Stimulated activated CD8-positive, alpha-beta memory T cell treated with anti-CD3 and anti-CD28 coated beads, Interleukin-4, amount 100 ng/mL, for 1 hour (primary cell): ENCODE measurements at places on chromosomes 12 and 14.

DNA sequence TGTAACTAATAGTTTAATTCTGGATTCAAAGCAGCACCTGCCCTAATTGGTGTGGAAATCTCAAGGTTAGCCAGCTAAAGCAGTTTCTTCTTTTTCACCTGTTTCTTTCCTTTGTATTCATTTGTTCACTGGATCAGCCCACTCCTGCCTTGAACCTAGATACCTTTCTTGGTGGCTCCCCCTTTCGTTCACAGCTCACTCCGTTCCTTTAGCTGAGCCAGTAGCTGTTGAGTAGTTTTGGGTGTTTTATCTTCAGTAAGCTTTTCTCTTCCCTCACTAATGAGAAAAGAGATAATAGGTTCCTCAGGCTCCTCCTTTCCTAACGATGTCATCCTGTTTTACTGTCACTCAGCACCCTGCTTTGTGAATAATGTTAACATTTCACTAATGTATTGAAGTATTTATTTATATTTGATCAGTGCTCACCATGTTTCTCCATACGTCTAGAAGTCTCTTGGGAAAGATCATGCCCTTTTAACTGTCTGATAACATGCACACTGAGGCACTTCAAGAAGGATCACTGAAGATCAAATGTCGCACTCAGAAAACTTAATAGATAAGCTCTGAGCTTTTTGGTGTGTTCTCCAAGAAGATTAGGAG is 121.1 kb downstream of the TGFB3 start:
- DNase-seq, result no peak

DNA sequence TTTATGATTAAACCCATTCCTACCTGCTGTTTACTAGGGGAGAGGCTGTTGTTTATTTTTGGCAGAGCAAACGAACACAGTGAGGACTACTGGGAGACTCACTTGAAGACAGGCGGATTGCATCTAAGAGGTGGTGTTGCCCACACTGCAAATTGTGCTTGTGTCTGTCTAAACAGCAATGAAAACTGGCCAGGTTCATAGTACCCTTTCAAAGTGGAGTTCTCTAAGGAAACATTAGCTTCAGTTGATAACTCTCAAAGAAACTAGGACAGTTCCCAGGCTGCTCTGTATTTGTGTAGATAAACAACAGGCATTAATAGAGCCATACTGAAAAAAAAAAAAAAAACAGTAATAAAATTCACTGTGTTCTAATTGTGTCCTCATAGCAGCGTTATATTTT is 466.0 kb upstream of the RGS6 start:
- no peak for DNase-seq

DNA sequence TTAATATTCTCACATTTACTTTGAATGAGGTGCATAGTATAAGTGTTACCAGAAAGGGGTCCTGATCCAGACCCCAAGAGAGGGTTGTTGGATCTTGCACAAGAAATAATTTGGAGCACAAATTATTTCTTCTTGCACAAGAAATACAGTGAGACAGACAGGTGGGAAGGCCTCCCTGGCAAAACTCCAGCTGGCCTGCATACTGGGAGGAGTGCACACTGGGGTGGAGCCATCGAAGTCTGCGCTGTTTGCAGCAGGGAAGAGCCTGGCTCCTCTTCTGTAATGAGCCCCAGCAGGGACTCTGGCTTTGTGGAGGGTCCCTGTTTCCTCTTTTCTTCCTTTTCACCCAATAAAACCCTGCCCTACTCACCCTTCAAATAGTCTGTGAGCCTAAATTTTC is 141.6 kb downstream of the GLT1D1 start:
- DNase-seq, result no peak

GRCh38 chr14:75406102-75406501 is 21.7 kb upstream of the JDP2 start:
- no peak for DNase-seq

- DNase-seq, result no peak
Observed at GRCh38 chr14:71675900-71676287, 256.3 kb upstream of the RGS6 start.

- no peak for DNase-seq
Observed at GRCh38 chr14:69042787-69043444, 63.8 kb upstream of the ACTN1 start.

DNA sequence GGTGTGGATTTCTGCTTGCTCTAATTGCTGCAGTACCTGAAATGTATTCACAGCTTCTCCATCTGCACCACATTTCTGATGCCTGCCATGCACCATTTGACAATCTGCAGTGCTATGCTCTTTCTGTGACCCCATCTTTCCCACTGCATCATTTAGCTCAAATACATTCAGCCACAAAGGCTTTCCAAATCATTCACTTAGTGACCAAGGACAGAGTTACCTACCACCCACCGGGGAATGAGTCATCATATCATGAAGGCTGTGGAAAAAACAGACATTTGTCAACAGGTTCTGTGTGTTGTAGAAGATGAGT is 465.5 kb upstream of the ATP2B1 start:
- DNase-seq, result no peak

GRCh38 chr14:35855876-35856481 is 29.8 kb downstream of the BRMS1L start:
- DNase-seq, result no peak

GRCh38 chr14:96393071-96393691 is 1.3 kb downstream of the AK7 start:
- DNase-seq, result no peak

DNA sequence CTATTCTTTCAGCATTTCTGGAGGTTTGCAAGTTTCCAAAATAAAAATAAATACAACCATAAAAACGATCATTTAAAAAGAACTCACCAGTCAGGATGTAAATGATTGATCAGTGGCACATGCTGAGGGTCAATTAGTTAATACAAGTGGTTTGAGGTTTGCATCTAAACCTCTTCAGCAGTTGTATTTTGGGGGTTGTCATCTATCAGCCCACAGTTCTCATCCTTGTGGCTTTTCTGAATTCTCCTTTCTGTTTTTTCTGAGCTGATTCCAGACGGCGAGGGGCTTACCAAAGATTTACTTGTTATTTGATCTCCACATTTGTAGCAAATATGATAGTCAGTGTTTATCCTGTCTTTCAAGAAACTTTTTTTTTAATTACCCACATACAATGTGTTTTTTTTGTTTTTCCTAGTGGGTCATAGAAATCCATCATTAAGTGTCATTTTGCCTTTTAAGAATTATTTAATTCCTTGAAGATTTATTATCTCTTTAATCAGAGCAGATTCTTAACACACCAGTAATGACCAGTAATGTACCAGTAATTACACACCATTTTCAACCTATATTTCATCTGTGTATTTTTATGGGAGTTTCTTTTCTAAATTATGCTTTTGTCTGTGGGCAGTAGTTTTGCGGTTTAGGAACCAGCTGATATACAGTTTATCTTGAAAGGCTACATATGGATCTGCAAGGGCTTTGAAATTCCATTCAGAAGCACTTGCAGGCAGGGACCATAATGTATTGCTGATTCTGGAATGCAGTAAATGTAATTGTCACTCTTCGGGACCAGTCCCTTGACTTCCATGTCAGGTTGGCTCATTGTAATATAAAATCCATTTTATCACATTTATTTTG is 56.3 kb upstream of the DAAM1 start:
- no peak for DNase-seq

DNA sequence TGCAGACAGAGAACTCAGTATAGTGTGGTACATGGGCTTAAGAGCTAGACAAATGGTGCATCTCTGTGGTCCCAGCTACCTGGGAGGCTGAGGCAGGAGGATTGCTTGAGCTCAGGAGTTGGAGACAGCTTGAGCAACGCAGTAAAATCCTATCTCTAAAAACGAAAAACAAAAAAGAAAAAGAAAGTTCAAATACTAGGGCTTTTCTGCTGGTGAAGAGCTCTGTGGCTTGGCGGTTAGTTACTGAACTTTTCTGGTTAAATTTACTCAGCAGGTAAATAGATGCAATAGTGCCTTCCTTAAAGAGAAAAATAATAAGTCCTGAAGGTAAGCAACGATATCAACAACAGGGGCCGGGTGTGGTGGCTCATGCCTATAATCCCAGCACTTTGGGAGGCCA is 31.4 kb upstream of the RAP1B start:
- DNase-seq, result no peak

DNA sequence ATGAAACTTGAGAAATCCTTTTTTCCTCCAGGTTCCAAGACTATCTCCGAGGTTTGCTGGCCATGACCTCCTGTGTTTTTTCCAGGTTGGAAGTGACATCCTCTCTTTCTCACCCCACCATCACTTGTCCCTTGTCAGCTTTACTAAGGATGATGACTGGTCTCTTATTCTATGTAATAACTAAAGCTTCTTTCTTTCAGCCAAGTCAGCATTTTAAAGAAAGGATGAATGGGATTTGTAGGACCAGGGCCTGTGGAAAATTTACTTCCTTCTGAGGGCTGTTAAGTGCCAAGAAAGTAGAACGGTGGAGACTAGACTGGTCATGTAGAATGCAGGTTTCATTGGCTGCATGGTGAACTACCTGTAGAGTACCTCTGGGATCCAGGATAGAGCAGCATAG is 73.6 kb downstream of the FIGNL2 start:
- no peak for DNase-seq

GRCh38 chr14:38197784-38198335 is 9.8 kb upstream of the SSTR1 start:
- no peak for DNase-seq

DNA sequence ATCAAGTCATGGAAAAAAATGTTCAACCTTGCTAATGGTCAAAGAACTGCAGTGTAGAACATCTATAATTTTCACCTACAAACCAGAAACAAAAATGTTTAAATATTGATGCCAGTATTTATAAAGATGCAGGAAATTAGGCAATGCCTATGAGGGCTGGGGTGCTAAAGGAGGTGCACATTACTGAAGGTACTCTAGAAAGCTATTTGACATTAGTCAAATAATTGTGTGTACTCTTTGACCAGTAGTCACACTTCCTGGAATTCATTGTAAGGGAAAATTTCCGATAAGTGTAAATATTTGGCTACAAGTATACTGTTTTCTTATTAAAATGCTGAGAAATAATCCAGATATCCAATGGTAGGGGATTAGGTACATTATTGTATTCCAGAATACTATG is 36.4 kb upstream of the HDAC7 start:
- DNase-seq, result no peak

DNA sequence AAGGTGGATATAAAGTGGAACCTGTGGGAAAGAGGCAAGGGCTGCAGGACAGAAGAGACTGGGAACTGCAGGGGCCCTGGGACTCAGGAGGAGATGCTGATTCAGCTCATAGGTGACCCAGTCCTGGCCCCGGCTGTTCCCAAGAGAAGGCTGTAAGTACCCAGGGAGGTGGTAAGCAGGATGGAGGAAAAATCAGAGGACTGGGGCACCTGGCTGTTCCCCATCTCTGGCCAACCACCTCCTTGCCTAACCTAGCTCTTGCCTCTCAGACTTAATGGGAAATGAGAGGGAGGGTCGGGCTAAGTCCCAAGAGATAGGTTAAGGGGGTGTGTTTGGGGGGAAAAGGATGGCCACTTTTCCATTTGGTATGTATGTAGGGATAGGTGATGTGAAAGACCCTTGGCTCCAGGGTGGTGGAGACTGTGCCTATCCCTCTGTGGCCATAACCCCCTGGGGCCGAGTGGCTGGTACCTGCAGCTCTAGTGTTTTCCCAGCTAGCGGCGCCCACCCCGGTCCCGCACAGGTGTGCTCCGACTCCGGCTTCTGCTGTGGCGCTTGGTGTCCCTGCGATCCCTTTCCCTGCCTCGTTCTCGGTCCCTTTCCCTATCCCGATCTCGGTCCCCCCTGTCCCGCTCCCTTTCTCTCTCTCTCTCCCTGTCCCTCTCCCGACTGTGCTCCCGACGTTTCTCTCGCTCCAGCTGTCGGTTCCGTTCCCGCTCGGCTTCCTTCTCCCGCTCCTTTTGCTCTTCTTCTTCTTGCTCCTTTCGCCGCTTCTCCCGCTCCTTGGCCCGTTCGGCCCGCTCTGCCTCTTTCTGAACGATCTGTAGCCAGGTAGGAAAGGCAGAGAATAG is 1.6 kb upstream of the CDH24 start:
- no peak for DNase-seq

DNA sequence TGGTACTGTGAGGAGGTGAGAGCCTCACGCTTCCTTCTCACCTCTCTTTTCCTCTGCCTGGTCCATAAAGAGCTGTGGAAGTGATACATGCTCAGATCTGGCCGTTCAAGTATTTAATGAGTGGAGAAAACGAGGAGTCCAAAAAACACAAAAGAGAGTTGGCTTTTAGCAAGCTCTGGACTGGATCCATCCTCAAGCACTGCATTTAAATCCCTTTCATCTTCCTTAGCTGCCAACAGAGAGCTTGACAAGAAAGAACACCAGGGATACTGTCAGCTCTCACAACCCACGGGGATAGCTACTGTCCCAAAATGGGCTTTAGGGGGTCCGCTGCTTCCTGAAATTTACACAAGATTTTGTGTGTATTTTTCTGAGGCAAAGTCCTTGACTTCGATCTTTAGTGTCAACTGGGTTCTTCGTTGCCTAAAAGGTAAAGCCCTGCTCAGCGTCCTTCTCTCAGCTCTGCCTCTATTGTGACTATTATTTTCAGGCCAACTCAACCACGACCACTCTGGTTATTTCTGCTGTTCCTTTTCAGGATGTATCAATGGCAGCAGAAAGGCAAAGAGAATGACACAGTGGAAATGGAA is 120.9 kb downstream of the TMTC1 start:
- no peak for DNase-seq

DNA sequence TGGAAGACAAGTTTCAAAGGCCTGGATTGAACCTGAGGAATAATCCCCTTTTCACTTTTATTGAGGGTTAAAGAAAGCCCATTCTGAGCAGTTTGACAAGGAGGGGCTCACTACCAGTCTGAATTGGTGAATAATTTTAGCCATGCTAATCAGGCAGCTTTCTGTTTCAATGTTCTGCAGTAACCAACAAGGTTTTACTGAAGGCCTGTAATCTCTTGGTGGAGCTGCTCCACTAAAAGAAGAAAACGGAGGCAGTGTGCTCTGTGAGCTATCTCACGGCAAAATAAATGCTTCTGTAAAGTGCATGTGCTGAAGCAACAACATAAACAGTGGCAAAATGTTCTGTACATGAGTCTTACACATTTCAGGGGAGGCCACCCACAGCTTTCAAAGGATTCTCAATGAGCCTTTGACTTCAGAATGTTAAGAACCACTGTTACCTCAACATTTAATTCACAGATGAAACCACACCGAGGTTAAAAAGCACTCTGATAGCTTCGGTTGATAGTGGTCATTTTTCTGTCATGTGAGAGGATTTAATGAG is 111.2 kb downstream of the LRIG3 start:
- DNase-seq, result no peak

DNA sequence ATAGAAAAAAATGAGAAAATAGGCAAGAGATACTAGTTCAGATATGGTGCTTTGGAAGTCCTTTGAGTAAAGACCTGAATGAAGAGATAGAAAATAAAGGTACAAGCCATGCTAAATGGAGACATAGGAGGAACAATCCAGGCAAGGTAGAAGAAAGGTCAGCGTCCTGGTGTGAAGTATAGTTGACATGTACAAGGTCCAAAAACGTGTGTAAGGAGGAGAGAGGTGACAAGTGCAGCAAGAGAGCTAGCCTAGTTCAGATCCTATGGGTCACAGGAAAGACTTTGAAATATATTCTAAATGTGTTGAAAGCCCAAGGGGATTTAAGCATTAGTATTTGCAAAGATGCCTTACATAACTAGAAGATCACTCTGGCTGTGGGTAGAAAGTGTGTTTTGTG is 88.2 kb downstream of the SLCO1B1 start:
- DNase-seq, result no peak

- no peak for DNase-seq
Observed at GRCh38 chr12:45938566-45938965, 51.8 kb downstream of the SCAF11 start.
